ENCODE measurements at places on chromosomes 12 and 14.

GRCh38 chr12:102847131-102847530 is 69.9 kb downstream of the PAH start:
- no peak for DNase-seq

GRCh38 chr12:45357539-45358417 is 141.9 kb downstream of the ANO6 start:
- no peak for DNase-seq

- no peak for DNase-seq
Observed at GRCh38 chr14:54447231-54447692, 6.1 kb upstream of the CNIH1 start.

- DNase-seq = no peak
Observed at GRCh38 chr14:82731526-82731925, 1197.9 kb upstream of the SEL1L start.

DNA sequence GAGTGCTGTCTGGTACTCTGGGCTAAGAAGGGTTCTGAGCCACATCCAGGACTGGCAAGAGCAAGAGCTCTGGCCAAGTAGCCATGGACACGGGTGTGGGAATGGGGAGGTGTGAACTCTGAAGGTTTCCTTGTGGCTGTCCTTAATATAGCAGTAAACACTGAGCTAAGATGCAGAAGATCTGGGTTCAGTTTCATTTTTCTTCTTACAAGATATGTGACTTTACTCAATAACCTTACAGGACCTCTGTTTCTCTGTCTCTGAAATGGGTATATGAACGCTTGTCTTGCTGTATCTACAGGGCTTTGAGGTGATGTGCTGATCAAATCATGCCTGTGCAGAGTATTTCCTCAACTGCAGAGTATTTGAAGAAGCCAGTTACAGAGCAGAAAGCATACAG is 521.2 kb downstream of the VRK1 start:
- no peak for DNase-seq

DNA sequence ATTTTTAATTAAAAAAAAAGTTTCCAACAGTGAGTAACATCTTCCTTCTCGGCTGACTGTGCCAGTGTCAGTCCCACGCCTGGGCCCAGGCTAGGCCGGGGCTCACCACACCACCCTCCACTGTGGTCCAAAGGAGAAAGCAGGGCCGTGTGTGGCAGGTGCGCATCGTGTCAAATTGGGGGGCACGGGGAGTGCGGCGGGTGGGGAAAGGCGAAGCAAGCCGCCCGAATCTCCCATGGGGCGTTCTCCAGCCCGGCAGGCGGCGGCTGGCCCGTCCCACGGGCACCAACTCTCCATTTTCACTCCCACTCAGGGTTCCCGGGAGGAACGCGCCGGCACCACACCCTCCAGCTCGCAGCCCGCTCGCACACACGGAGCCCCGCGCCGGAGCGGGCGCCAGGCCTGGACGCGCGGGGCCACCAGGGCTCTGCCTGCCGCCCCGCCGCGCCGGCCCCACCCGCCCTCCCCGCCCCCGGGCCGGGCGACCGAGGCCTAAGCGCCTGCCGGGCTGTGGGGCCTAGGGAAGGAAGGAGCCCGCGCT is 604 bp downstream of the EEA1 start:
- peak; percentile 84 for DNase-seq

GRCh38 chr12:9829982-9830381 is 2.7 kb downstream of the KLRF1 start:
- no peak for DNase-seq

- no peak for DNase-seq
Observed at GRCh38 chr12:3744229-3744901, 8.5 kb downstream of the CRACR2A start.

DNA sequence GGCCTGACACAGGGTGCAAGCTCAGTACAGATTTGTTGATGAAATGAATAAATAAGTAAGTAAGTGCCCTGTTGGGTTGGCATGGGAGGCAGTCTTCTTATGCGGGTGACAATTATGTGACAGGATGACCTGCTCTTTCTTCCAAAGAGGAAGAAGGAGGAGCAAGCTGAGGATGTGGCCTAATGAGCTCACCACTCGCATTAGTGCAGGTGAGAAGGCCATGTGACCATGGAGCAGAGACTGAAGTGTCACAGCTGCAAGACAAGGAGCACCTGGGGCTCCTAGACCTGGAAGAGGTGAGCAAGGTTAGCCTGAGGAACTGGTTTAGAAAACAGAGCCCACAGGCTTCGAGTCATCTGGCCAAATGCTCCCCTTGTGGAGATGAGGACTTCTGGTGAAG is 34.9 kb downstream of the LRTM2 start:
- peak; percentile 18 for DNase-seq

DNA sequence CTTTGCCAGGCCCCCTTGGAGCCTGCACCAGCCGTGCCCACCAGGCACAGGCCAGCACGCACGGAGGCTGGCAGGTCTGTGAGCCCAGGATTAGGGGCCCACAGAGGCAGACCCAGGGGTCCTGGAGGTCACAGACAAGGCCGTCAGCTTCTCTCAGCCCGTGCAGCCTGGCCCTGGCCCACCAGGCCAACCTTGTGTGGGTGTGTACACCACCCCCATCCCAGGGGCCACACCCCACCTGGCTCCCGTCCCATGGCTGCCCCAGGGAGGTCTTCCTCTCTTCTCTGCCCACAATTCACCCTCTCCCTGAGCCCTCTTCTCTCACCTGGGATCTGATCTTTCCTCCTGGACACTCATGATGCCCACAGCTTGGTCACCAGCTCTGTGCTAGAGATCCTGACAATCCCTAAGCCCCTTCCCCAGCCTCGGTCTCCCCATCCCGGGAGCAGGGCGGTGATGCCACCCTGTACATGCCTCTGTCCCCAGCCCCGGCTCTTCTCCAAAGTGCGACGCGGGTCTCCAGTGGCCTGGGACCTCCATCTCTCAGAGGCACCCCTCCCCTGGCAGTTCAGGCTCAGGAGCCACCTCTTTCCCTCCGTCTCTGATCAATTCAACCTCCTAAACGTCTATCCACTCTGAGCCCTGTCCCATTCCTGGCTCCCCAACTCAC is 31.1 kb upstream of the GPR132 start:
- no peak for DNase-seq

- DNase-seq = no peak
Observed at GRCh38 chr12:110869026-110869425, 22.2 kb downstream of the CCDC63 start.

DNA sequence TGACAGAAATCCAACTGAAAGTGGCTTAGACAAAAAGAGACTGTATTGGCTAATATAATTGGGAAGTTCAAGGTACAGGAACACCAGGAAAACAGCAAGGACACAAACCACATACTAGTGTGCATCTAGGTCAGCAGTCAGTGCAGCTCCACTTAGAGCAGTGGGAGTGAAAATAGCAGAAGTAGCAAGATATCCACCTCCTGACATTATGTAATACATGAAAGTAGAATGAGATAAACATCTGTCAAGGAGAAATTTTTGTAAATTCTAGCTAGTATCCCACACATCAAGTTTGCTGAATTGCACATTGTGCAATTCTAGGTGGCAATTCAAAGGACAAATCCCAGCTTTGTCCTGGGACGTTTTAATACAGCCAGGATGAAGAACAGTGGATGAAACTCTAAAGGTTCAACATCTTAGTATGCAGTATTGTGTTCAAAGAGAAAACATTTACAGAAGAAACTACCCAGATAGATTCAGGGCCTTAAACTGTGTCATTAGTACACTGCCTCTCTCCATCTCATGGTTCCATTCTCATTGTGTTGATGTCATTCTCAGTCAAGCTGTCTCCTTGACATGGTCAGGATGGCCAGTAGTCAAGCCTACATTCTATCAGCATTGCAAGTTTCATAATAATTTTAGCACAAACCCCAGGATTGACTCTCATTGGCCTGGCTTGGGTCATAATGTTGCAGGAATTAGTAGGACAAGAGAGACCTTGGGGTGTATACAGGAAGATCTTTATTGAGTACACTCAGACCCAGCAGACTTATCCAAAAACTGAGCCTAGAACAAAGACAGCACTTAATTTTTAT is 56.8 kb downstream of the SDR9C7 start:
- no peak for DNase-seq

DNA sequence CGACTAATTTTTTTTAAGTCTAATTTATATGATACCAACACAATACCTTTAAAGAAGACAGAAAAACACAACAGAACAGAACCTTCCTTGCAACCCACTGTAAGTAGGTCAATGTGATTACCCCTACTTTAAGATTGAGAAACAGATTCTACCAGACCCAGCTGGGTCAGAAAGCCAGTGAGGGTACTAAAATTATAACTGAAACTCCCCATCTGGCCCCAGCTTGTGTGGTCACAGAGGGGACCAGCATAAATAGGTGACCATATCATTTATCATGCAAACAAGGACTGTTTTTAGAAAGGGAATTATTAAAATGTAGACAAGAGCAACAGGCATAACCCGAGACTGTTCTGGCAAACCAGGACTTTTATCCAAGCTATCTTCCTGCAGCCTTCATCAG is 30.1 kb upstream of the FRMD6 start:
- no peak for DNase-seq

GRCh38 chr14:50545618-50546017 is 13.2 kb upstream of the MAP4K5 start:
- no peak for DNase-seq

- DNase-seq = no peak
Observed at GRCh38 chr12:81461163-81461562, 298.0 kb downstream of the PPFIA2 start.

DNA sequence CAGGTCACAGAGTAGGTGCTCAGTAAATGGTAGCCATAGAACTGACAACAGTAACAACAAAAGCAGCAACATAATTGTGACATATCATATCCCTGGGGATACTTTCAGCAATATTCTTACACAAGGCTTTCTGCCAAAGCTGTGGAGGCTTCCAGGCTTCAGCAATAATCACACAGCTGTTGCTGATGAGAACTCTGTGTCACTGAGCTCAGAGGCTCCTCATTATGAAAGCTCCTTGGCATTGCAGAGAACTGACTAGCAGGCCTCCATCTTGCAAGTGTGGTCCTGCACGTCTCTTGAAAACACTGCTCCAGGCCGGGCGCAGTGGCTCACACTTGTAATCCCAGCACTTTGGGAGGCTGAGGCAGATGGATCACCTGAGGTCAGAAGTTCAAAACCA is 97.3 kb upstream of the BTG1 start:
- DNase-seq = no peak

DNA sequence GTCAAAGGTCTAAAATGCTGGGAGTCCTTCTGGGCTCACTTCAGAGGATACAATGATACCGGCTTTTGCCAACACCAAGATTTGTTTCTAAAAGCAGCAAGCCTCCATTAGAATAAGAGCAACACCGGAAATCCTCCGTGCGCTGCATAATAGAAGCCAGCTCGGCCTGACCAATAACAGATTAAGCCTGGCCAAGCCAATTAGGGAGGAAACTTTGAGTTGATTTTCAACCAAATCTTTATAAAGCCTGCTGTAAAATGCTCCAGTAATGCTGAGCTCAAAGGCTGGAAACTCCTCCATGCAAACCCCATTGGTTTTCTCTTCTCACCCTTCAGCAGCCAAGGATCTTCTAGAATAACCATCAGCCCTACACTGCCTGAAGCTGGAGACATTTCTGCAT is 150.1 kb downstream of the NTF3 start:
- no peak for DNase-seq

- no peak for DNase-seq
Observed at GRCh38 chr12:96098631-96099030, 63.2 kb upstream of the LTA4H start.

GRCh38 chr14:73749706-73750530 is 35.7 kb upstream of the PNMA1 start:
- no peak for DNase-seq

DNA sequence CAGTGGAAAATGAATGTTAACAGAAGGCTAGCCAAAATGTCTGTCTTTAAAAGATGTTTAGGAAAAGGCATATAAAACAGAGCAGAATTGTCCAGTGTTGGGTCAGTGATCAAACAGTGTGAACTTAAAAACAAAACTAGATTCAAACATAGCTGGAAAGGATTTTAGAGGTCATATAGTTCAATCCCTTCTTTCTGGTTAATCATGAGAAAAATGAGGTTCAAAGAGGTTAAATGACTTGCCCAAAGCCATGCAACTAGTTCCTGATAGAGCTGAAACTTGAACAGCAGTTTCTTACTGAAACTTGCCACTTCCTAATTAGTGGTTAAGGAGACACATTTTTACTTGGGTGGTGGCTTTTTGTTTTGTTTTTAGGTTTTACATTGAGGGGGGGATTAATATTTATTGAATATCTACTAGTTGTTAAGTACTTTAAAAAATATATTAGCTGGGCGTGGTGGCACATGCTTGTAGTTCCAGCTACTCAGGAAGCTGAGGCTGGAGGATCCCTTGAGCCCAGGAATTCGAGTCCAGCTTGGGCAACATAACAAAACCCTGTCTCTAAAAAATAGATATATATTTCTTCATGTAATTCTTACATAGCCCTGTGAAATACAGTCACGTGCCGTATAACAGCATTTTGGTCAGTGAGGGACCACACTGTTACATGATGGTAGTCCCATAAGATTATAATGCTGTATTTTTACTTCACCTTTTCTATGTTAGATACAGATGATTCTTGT is 20.4 kb downstream of the ACVR1B start:
- no peak for DNase-seq

- no peak for DNase-seq
Observed at GRCh38 chr12:9948606-9949296, 16.6 kb upstream of the CLEC2A start.

DNA sequence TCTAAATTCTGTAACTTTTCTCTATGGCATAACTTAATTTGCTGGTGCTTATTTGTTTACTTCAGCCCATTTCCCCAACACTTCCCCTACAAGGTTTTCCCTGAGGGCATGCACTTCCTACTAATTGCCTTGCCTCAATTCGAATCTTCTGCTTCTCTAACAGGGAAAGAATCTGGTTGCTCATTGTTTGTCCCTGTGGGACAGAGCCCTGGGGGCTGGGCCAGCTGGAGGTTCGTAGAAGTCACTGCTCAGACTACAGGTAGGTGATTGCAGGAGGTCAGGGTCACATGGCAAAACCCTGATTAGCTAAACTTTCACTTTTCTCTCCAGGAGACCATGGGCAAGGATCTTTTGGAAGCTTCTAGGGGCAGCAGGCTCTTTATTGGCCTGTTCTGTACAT is 72.0 kb downstream of the ZFC3H1 start:
- no peak for DNase-seq

GRCh38 chr12:111532751-111533150 is 66.4 kb downstream of the ATXN2 start:
- DNase-seq = no peak

All from activated CD8-positive, alpha-beta memory T cell treated with anti-CD3 and anti-CD28 coated beads, Interleukin-2, amount 50 U/mL, for 48 hours (primary cell).